ENCODE measurements at places on chromosomes 4 and X.

DNA sequence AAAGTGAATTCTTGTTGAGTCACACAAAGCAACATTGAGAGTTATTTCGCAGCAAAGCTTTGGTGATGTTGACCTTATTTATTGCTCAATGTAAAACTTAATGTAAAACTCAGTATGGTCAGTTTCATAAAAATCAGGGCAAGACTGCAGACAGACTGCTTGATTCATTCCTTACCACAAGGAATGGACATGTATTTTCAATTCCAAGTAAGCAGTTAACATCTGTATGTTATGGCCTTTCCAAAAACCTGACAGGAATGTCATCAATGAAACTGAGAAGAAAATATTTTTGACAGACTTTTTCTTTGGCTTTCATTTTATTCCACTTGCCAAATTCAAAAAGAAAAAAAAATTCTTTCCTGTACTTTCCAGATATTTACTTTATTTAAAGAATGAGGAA lies 488.3 kb downstream of the ANKRD50 start:
- DNase-seq = no peak

DNA sequence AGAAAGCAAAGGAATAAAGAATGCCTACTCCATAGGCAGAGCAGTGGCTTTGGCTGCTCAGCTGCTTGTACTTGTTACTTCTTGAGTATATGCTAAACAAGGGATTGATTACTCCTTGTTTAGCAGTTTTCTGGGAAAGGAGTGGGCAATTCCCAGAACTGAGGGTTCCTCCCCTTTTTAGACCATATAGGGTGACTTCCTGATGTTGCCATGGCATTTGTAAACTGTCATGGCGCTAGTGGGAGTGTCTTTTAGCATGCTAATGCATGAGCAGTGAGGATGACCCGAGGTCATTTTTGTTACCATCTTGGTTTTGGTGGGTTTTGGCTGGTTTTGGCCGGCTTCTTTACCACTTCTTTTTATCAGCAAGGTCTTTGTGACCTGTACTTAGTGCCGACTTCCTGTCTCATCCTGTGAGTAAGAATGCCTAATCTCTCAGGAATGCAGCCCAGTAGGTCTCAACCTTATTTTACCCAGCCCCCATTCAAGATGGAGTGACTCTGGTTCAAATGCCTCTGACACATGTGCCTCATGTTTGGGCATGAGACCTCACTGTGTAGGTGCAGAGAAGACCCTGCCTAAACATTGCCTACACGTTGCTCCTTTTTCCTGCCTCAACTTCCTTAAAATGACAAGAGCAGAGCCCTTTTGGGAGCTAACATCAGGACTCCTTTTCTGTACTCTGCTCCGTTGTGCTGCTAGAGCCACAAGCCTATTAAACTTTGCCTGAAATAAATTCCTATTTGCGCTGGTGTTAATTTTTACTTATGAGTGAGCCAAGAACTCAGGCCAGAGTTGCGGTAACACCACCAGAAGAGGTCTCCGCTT lies 21.0 kb upstream of the UBA6 start:
- DNase-seq = no peak

- no peak for DNase-seq
Measured at GRCh38 chr4:10765386-10765785, 80.8 kb upstream of the CLNK start.

DNA sequence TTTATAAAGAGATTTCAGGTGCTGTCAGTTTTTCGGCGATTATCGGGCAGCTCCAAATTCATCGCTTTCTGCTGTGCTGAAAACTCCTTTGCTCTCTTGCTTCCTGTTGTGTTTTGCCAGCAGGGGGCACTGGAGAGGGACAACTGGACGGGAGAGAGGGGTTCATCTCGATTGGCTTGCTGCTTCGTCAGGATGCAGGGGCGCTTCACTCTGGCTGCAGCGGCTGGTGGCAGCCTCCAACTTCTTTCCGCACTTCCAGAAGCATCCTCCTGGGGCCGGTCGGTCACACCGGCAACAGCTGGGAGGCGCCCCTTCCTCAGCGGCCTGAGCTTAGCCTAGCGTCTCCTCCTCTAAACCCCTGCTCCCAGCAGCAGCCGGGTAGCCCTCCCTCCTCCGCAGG lies 29.5 kb downstream of the MSL3 start:
- peak; percentile 65 for DNase-seq

- no peak for DNase-seq
Measured at GRCh38 chrX:13022926-13023325, 21.5 kb downstream of the FAM9C start.

DNA sequence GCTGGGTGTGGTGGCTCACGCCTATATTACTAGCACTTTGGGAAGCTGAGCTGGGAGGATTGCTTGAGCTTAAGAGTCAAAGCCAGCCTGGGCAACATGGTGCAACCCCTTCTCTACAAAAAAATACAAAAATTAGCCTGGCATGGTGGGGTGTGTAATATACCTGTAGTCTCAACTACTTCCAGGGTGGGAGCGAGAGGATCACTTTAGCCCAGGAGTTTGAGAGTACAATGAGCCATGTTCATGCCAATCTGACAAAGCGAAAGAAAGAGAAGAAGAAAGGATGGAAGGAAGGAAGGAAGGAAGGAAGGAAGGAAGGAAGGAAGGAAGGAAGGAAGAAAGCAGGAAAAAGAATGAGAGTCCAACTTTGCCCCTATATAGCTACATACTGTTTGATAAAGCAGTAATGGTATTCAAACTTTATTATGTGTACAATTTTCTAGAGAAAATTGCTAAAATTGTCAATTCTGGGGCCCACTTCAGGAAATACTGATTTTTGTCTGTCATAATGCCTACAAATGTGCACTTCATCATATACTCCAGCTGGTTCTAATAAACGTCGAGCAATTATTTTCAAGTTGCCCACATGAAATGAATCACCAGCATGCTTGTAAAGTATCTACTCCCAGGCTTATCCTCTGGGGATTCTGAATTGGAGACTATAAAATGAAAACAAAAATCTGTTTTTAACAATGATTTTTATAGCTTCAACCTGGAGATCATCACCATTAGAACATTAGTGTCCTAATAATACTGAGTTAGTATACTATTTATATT lies 132.3 kb downstream of the NDST4 start:
- DNase-seq = no peak

DNA sequence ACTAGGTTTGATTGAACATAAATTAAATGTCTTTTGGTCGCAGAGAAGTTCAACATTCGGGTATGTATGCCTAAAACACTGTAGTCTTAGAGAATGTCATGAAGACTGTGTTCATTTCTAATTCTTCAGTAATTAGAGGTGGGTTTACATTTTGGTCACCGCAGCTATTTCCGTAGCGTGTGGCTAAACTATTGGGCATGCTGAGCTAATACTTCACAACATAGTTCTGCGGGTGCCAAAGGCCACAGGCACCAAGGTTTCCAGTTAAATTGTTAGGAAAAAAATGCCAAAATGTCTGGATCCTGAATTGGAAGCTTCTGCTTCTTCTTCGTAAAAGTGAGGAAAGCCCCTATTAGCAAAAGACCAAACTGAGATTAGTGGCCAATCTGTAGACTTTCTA lies 25.1 kb downstream of the SMIM31 start:
- DNase-seq = no peak

DNA sequence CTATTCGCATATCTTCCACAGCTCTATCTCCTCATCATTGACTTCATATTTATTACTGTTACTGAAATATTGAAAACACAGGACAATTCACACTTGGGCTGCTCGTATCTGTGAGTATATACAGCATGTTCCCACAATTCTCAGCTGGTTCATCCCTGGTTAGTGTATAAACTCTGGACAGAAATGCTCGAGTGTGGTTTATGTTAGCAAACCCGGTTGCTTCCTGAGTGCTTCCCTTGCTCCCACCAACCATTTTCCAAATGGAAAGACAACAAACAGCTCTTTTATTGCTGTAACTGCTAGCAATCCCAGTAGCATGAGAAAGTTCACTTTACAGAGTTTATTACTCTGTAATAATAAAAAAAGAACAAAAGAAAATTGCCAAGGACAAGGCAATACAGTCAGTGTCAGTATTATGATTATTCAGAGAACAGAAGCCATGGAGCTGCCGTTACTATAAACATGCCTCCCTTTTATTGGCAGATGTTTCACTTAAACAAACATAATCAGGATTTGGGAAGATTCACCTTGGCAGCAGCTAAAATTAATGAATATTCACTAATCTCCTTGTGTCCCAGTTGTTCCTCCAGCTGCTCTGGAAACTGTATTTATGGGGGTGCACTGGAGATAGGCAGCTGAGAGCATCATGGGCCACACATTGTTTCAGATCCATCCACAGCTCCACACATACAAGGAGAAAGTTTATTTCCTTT lies 134.1 kb upstream of the GUCY1A1 start:
- DNase-seq = no peak

DNA sequence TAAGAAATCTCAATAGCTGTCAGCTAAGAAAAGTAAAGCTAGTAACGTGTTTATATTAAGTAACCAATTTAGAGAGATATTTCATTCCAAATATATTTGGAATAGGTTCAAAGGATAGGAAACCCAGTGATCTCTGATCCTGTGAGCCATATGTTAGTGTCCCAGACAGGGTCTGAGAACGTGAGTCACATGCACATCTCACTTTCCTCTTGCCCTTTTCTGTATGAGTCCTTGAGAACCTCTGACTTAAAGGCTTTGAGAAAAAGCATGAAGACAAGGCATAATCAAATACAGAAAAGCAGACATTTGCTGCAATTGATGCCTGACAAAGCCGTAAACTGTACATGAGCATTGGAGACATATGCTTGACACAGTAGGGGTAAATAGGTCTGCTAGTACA lies 655.1 kb upstream of the ADGRL3 start:
- DNase-seq = no peak

GRCh38 chr4:76762137-76763130 lies 135.5 kb downstream of the SOWAHB start:
- no peak for DNase-seq

GRCh38 chr4:8574796-8575370 lies 5.3 kb upstream of the GPR78 start:
- DNase-seq = no peak

DNA sequence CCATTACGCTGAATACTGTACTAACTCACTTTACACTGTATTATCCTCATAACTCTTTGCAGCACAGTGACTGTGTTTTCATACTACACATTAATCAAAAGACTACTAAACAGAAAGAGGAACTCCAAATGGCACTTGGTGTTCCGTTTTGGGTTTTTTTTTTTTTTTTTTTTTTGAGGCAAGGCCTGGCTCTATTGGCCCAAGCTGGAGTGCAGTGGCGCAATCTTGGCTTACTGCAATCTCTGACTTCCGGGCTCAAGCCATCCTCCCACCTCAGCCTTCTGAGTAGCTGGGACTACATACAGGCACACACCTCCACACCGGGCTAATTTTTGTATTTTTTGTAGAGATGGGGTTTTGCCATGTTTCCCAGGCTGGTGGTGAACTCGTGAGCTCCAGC lies 10.7 kb downstream of the KLHL8 start:
- DNase-seq = no peak

GRCh38 chr4:40842318-40842717 lies 92.6 kb downstream of the NSUN7 start:
- no peak for DNase-seq

GRCh38 chr4:48967631-48968030 lies 18.4 kb upstream of the CWH43 start:
- DNase-seq = no peak

GRCh38 chr4:124945422-124945821 lies 232.9 kb upstream of the ANKRD50 start:
- no peak for DNase-seq

- DNase-seq = no peak
Measured at GRCh38 chrX:31931225-31931624, 859.4 kb upstream of the FTHL17 start.

DNA sequence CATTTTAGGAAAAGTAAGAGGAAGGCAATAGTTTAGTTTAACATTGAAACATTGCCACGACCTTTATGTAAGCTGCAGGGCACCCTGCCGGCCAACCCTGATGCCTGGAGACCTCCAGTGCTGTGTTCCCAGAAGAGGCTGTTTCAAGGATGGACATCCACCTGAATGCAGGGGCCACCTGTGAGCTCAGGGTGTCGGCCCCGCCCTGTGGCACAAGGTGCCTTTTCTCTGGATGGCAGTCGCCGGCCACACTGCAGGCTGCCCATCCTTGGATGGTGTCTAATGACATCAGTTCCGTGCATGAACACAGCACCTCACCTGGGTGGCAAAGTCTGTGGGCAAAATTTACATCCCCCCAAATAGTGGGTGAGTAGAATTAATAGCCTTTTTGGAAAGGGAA lies 180.0 kb downstream of the AFAP1 start:
- DNase-seq = no peak
